ENCODE measurements at places on chromosomes 3 and 15.

- DNase-seq, result no peak
These were observed 44.5 kb downstream of the KY start for GRCh38 chr3:134606033-134607025.

DNA sequence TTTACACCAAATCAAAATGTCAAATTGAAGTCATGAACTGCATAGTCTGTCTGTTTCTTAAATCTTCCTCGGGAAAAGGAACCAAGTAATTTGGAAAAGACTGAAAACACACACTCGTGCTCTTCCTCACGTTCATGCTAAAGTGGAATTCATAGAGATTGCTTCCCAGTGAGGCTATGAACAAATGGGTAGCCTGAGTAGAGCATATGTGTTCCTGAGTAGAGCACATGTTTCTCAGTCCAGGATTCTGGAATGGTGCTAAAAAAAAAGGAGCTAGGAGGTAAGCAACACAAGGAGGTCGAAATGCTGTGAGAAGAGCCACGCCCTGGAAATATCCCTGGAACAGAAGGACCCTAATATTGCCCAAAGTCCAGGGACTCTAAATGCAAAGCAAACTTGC lies 494.2 kb upstream of the THBS1 start:
- DNase-seq, result no peak

GRCh38 chr3:55780913-55781312 lies 293.8 kb upstream of the WNT5A start:
- DNase-seq, result no peak

DNA sequence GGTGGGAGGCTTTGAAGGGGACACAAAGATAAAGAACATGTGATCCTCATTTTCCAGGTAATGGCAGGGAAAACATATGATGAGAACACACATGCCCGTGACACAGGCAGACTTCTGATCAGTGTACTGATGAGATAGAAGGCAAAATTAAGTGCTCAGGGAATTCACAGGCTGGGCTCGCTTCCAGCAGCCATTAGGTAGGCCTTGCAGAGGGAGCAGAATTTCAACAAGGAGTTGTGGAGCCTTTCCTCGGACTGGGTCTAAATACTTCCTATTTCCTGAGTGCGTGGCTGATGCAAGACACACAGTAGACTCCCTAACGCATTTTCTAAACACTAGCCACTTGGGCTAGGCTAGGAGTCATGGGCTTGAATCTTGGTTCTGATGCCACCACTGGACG lies 74.0 kb upstream of the ETV5 start:
- DNase-seq, result no peak

GRCh38 chr3:69052472-69052898 lies 352 bp upstream of the TMF1 start:
- DNase-seq, result no peak

- DNase-seq, result no peak
These were observed 73.4 kb downstream of the SCN5A start for GRCh38 chr3:38576131-38576525.

GRCh38 chr15:60819360-60819759 lies 340.4 kb upstream of the ICE2 start:
- no peak for DNase-seq

- DNase-seq, result no peak
These were observed 82.8 kb upstream of the MRPS22 start for GRCh38 chr3:139260793-139261736.

DNA sequence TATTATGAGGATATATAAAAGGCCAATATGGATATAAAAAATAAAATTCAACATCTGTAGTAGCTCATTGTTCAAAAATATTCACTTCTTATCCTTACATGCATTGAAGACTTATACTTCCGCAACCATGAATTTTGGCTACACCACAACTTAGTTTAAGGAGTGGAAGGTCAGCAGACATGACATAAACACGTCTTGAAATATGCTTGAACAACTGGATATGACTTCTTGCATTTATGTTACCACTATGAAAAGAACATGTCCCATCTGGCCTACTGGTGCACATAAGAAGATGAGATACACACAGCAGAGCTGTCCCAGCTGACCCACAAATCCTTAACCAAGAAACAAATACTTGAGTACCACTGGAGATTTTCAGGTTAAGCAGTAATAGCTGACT lies 52.1 kb downstream of the MYO9A start:
- no peak for DNase-seq

- DNase-seq, result no peak
These were observed 287.5 kb downstream of the MAGI1 start for GRCh38 chr3:65751123-65751700.

DNA sequence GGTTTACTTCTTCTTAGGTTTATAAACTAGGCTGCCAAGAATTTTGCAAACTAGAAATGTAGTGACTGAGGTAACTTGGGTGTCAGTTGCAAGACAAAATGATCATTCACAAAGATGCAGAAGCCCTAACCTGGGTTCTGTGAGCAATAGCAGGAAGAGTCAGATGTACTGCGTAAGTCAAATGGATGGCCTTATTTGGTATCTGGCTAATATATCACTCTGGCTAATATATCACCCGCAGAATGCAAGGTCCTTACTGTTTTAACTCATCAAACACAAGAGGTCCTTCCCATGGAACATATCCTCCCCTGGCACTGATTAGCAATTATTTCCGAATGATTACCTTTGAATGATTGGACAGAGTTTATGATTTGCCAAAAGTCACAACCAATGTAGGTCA lies 37.4 kb downstream of the RBMS3 start:
- DNase-seq, result no peak

DNA sequence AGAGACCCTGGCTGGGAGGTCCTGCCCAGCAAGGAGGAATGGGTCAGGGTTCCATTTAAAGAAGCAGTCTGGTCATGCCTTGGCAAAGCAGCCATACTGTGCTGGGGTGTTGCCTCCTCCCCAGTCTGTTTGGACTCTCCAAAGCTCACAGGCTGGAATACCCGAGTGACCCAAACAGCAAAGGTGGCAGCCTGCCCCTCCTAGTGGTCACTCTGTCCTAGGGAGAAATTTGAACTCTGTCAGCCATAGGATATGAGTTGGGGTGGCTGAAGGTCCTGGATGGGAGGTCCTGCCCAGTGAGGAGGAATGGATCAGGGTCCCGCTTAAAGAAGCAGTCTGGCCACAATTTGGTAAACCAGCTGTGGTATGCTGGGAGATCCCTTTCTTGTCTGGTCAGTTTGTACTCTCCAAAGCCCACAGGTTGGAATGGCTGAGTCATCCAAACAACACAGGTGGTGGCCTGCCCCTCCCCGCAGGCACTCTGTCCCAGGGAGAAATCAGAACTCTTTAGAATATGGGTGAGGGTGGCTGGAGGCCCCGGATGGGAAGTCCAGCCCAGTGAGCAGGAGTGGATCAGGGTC lies 45.0 kb downstream of the CCR1 start:
- DNase-seq, result no peak

DNA sequence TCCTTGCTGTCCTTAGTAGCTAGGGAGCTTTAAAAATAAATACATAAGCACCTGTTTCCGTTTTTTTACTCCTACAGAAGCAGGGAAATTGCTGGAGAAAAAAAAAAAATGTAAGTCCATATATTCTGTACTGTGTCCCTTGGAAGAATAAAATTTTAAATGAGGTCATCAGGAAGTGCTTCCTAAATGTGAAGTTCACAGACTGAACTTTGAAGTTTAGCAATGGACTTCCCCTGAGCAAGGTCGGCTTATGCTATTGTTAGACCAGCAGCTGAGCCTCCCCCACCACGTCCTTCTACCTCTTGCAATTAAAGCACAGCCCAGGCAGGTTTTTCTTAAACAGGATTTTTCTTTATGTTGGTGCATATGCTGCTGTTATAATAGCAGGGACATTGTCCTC lies 26.3 kb downstream of the LIPC start:
- DNase-seq, result no peak

- DNase-seq, result no peak
These were observed 30.5 kb downstream of the LCMT2 start for GRCh38 chr15:43299884-43300283.

DNA sequence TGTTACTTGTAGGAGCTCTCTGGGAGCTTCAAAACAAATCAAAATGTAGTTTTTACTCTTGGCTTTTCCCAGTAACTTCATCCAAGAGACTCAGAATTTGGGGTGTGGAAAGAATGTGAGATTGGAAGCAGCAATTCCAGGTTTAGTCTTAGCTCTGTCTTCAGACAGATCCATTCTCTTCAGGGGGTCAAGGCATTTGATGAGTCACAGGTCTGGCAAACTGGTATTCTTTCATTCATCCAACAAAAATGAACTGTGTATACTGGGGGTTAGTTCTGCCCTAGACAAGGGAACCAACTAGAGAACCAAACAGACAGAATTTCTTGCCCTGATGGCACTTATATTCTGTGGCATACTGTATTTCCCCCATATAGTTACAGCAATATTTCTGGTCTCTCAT lies 36.3 kb upstream of the CADPS start:
- DNase-seq, result no peak

DNA sequence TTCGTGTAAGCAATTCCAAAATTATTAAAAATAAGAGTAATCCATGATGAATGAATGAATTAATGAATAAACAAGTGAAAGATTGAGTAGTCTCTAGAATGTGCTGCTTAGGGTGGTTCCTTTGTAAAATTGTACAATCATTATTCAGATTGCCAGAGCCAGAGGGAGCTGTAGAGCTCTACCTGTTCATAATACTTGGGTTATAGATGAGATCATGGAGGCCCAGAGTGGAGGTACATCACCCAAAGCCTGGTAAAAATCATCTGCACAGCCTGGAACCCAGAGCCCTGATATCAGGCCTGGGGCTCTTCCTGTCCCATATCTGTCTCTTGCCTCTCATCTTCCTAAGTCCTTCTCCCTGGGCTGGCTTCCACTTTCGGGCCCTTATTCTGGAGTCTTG lies 297.2 kb downstream of the RPLP1 start:
- DNase-seq, result no peak

GRCh38 chr3:50157827-50158529 lies 2.9 kb downstream of the SEMA3F start:
- DNase-seq, result no peak

DNA sequence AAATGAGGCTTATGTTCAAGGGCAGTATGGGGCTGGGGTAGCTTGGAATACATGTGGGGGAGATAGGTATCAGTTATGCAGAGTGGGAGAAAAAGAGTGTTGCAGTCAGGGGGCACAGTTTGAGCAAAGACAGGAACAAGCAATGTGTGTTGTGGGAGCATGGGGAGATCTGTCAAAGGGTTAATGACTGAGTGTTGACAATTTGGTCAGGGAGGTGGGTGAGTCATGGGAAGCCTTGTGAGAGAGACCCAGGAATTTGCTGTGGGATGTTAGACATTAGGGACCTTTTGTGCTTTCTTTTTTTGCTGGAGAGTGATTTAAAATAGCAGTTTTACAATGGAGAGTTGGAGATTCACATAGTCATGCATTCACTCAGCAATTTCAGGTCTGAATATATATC lies 221.6 kb upstream of the NR2E3 start:
- no peak for DNase-seq

- no peak for DNase-seq
These were observed 8.4 kb upstream of the RTP1 start for GRCh38 chr3:187188931-187189330.

GRCh38 chr3:41222501-41222900 lies 23.2 kb downstream of the CTNNB1 start:
- DNase-seq, result no peak
